ENCODE measurements at places on chromosomes 5 and 9.
A peak's percentile ranks its signal among the peaks of the same experiment; 100 is the strongest.

- DNase-seq = no peak
Observed at GRCh38 chr9:128275198-128276007, at the start of gene GOLGA2. GOLGA2 (minus strand) TSS chr9:128276007; CDS start chr9:128275976, 31 bp downstream.

GRCh38 chr5:121174351-121174750 is 677.3 kb upstream of the FTMT start:
- no peak for DNase-seq

- DNase-seq = no peak
Observed at GRCh38 chr9:134442085-134442474, 115.8 kb downstream of the RXRA start.

DNA sequence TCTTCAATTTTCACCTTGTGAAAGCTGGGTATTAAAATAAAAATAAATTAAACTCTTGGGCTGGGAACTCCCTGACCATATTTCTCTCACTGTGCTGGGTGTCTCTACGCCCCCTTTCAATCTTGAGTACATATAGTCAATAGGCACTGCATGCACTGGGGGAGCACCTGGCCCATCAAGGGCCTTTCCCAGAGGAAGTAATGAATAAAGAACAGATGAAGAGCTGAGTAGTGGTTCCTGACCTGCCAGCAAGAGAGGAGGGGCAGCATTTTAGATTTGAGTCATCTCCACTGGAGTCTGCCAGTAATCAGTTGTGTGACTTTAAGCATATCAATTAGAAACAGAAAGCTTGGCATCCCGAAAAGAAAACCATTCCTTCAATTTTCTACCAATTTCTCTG is 6.2 kb downstream of the MAPKAP1 start:
- no peak for DNase-seq

- DNase-seq = no peak
Observed at GRCh38 chr5:1730487-1730847, 69.2 kb downstream of the MRPL36 start.

GRCh38 chr9:21801683-21802417 is 586 bp upstream of the MTAP start:
- peak; percentile 73 for DNase-seq

GRCh38 chr5:1325870-1326531 is 18.9 kb downstream of the CLPTM1L start:
- DNase-seq = no peak

GRCh38 chr5:158559643-158560042 is 540.1 kb downstream of the EBF1 start:
- no peak for DNase-seq

DNA sequence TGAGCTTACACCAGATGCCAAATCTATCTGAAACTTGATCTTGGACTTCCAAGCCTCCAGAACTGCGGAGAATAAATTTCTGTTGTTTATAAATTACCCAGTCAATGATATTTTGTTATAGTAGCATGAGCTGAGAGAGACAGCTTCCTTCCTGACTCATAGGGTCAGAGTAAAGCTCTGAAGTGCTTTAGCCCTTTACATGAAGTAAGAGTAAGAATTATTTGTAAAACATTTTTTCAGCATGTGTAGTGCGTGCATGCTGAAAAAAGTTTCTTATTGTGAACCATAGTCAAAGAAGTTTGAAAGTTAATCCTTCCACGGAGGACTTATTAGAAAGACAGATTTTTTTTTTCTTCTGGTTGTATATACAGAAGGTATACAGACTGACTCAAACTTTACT is 172.4 kb downstream of the DMRT2 start:
- DNase-seq = no peak

GRCh38 chr5:58786035-58786434 is 203.2 kb downstream of the RAB3C start:
- no peak for DNase-seq

DNA sequence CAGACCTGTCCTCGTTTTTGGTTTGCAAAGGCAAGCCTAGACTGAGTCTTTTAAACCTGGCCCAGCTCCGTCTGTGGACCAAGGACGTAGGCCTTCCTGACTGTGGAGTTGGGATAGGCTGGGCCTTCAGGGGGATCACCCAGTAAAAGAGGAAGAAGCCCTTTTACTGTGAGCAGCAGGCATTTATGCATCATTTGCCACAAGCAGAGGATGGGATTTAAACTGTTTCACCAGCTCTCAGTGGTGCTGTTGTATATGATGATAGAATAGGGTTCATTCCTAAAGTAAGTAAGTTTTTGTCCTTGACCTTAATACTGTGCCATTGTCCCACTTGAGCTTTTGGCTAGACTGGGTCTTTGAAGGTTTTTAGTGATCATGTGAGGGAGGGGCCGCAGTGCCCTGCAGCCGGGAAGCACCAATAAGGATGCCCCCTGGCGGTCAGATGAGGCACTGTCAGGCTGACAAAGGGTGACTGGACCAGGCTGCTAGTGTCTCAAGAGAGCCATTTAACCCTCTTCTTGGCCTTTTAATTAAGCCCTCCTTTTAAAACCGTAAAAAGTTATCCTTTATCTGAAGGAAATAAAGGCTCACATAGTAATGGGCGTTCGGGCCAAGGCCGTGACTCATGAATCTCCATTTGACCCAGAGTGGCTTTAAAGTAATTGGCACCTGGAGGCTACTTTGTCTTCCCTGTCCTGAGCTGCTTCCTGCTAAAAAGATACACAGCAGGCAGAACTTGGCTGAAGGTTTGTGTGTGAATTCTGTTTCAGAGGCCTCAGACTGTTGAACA is 74.0 kb downstream of the UBAP1 start:
- peak; percentile 26 for DNase-seq

All from NCI-H446 treated with DMSO at 0.1 percent for 48 hours (cell line).